ENCODE measurements at places on chromosomes 3 and 15. TPM values are rescaled to one million over a fixed set of nuclear protein-coding genes. Genes with fewer than 3 reads are reported as not detected.

DNA sequence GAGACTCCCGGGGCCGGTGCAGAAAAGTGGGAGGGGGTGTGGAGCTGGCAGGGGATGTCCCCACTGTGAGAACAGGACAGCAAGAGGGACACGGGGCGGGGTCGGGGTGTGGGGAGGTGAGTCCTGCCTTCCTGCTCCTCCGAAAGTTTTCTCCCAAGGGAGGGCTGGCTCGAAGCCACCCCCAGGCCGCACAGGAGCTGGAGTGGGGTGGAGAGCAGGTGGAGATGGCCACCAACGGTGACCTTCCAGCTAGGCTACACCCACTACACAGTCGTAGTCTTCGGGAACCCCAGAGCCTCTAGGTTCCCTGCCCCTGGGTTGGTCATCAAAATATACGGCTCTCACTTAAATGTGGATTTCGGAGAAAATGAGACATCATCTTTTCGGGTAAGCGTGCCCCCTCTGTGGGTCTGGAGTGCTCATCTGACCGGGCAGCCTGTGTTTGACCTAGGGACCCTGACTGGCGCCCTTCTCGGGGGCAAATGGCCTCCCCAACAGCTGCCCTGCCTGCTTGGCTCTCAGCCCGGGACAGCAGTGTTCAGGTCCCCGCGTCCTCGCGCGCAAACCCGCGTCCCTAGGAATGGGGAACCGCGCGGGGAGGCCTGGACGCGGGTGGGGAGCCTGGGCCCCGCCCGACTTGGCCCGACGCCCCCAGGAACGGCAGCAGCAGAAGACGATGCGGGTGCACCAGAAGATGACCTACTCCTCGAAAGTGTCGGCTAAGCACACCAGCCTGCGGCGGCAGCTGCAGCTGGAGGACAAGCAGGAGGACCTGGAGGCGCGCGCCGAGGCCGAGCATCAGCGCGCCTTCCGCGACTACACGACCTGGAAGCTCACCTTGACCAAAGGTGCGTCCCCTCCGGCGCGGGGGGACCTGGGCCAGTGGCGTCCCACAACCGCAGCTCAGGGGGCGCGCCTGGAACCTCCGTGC lies 21.2 kb downstream of the CFAP100 start:
- peaks cover 32% of the 10 kb centered on the region for H3K27me3 ChIP-seq
- H3K27ac ChIP-seq, result no peak overlapping the region
- peaks cover 2% of the 10 kb centered on the region for H3K4me1 ChIP-seq
- no peak overlapping the region for H3K4me3 ChIP-seq

Gene CTNNB1
- 177 TPM for total RNA-seq

Gene ZDHHC19
- not detected for total RNA-seq

Gene PCOLCE2
- not detected for total RNA-seq

Gene ACKR4
- total RNA-seq, result 0.32 TPM

Gene VEPH1
- 3.9 TPM for total RNA-seq

- H3K27ac ChIP-seq, result no peak overlapping the region
- no peak overlapping the region for H3K4me3 ChIP-seq
- H3K27me3 ChIP-seq, result no peaks in the 10 kb centered on the region
These were observed 289.6 kb upstream of the LRRN1 start for GRCh38 chr3:3509665-3510064.

GRCh38 chr3:18734309-18734708 lies 309.2 kb upstream of the SATB1 start:
- no peak for DNase-seq
- no peak overlapping the region for H3K4me3 ChIP-seq
- peaks cover 22% of the 10 kb centered on the region for H3K4me1 ChIP-seq
- H3K27me3 ChIP-seq, result no peaks in the 10 kb centered on the region

DNA sequence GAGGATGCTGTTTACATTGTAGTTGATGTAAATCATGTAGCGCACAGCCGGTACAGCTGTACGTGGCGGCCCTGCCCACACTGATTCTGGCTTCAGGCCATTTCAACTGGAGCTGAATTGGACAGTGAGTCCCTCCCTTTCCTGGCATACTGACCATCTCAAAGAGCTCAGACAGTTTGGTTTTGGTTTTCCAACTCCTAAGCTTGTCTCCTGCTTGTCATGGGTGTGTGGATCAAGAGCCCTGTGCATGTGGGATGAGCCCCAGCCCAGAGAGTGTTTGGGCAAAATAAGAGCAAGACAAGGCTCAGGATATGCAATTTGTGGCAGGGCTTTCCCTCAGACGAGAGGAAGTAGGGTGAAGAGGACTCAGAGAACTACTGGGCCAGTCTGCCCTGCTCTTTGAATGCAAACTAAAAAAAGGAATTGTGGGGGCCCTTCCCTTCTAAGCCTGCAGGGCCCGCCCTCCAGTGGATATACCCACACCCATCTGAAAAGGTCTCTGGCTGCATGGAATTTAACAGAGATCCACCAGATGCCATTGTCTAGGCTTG lies 13.3 kb downstream of the ITGA11 start:
- H3K27me3 ChIP-seq, result peaks cover 29% of the 10 kb centered on the region
- DNase-seq, result no peak
- no peak overlapping the region for H3K4me3 ChIP-seq
- H3K27ac ChIP-seq, result no peak overlapping the region

DNA sequence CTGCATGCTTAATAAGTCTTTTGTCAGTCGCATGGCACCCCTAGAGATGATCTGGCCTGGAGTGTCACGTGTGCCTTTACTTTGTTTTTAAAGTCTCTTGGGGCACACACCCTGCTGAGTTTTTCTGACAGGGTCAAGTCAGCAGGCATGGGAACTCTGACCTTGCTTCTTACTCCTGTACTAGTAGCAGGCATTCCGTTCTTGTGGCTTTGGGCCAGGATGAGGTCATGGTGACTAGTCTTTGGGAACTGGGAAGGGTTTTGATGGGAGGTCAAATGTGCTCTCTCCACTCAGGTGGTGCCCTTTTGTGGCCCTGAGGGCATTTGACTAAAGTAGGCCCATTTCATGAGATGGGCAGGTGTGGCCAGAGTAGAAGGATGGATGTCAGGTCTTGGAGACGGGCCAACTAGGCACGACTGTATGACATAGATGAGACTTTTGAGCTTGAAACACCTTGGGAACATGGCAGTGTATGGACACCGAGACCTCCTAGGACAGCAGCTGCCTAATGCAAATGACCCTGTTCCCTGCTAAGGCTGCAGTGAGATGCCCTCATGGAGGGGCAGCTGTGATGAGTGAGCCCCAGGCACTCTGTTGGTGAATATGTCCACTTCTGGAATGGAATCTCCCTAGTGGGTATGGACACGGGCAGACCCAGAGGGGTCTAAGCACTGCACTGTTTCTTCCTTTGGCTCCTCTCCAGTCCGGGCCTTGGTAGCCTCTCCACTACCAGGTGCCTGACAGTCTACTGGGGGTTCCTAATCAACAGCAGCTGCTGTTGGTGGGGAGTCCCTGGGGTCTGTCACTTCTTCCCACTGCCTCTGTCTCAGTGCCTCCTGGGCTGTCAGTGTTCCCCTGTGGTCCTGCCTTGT lies 16.4 kb downstream of the SRPRB start:
- H3K4me3 ChIP-seq, result peak overlapping the region; percentile 56
- H3K36me3 ChIP-seq, result peaks cover 5% of the 10 kb centered on the region
- H3K4me1 ChIP-seq, result peaks cover 6% of the 10 kb centered on the region
- no peaks in the 10 kb centered on the region for H3K27me3 ChIP-seq

- peaks cover 4% of the 10 kb centered on the region for H3K4me1 ChIP-seq
- no peaks in the 10 kb centered on the region for H3K27me3 ChIP-seq
- no peak for DNase-seq
These were observed 5.0 kb upstream of the KPNA1 start for GRCh38 chr3:122519693-122520092.

- DNase-seq, result no peak
- H3K36me3 ChIP-seq, result peaks cover 4% of the 10 kb centered on the region
- peaks cover 7% of the 10 kb centered on the region for H3K4me1 ChIP-seq
- H3K27me3 ChIP-seq, result no peaks in the 10 kb centered on the region
These were observed 26.5 kb downstream of the PHLDB2 start for GRCh38 chr3:111885578-111885977.

DNA sequence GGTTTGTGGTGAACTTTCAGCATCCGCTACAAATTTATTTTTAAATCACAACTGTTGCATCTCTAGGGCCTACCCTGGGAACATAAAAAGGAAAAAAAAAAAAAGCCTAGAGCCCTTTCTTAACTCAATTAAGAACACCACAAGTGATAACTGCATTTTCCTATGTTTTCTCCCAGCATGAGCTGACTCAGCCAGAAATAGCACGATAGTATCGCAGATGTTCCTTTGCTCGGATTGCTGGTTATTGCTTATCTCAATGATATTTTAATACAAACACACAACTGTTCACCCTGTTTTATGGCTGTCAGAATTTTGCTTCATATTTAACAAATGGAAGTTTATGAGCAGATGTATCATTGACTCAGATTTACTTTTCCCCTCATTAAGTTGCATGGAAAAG lies 251.8 kb upstream of the SUCLG2 start:
- H3K36me3 ChIP-seq, result no peaks in the 10 kb centered on the region
- no peaks in the 10 kb centered on the region for H3K27me3 ChIP-seq
- H3K4me1 ChIP-seq, result peaks cover 4% of the 10 kb centered on the region
- no peak overlapping the region for H3K27ac ChIP-seq

DNA sequence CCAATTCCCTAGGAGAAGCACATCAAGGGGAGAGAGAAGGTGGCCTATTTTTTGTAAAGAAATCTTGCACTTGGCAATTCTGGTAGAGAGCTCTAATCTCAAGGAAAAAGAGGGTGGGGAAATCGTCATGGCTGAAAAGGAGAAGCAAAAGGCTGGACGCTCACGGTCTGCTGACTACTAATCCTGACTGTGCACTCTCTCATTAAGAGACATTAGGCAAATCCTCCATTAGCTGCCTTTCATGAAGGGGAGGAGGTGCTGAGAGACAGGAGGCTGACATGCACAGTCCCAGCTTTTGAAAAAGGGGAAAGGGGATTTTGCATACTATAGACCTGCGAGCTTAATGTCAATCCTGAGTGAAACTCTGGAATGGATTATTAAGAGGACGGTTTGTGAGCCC lies 170.0 kb downstream of the NR2F2 start:
- no peak overlapping the region for H3K4me3 ChIP-seq
- no peaks in the 10 kb centered on the region for H3K36me3 ChIP-seq
- no peaks in the 10 kb centered on the region for H3K27me3 ChIP-seq
- H3K27ac ChIP-seq, result no peak overlapping the region
- no peak for DNase-seq

GRCh38 chr3:108822123-108822897 lies at the start of gene TRAT1:
TRAT1 (plus strand) TSS chr3:108822786; CDS start chr3:108822928, 142 bp downstream.
- peak within 1 kb of the TSS; percentile 94 for H3K4me3 ChIP-seq
- H3K27ac ChIP-seq, result peak within 1 kb of the TSS; percentile 99

GRCh38 chr15:89972085-89972484 lies 29.0 kb upstream of the ZNF710 start:
- no peaks in the 10 kb centered on the region for H3K36me3 ChIP-seq
- H3K4me1 ChIP-seq, result peaks cover 4% of the 10 kb centered on the region
- no peak for DNase-seq
- no peak overlapping the region for H3K4me3 ChIP-seq

GRCh38 chr15:98881526-98882520 lies 125.8 kb downstream of the PGPEP1L start:
- DNase-seq, result no peak
- no peaks in the 10 kb centered on the region for H3K36me3 ChIP-seq
- no peak overlapping the region for H3K4me3 ChIP-seq
- peaks cover 17% of the 10 kb centered on the region for H3K4me1 ChIP-seq

Gene PPM1L
- total RNA-seq, result 3.5 TPM

- DNase-seq, result no peak
- H3K4me1 ChIP-seq, result peaks cover 3% of the 10 kb centered on the region
These were observed 29.1 kb downstream of the MKRN2 start for GRCh38 chr3:12585970-12586369.

DNA sequence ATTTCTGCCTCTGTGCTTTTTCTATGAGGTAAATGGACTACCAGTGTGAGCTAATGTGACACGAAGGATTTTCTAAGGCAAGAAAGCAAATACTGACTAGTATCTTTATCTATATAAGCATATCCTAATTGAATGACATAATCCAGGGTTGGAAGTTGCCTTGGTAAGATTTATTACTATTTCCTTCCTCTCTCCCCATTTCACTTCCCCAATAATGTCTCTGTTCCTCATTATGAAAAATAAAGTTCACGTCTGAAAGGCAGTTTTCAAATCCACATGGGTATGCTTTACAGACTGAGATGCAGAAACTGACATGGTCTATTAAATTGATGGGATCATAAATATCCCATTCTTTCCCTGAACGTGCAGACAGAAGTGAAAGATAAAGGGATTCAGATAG lies 86.0 kb downstream of the DTWD1 start:
- no peaks in the 10 kb centered on the region for H3K27me3 ChIP-seq
- no peaks in the 10 kb centered on the region for H3K4me1 ChIP-seq
- H3K4me3 ChIP-seq, result no peak overlapping the region
- no peak overlapping the region for H3K27ac ChIP-seq

DNA sequence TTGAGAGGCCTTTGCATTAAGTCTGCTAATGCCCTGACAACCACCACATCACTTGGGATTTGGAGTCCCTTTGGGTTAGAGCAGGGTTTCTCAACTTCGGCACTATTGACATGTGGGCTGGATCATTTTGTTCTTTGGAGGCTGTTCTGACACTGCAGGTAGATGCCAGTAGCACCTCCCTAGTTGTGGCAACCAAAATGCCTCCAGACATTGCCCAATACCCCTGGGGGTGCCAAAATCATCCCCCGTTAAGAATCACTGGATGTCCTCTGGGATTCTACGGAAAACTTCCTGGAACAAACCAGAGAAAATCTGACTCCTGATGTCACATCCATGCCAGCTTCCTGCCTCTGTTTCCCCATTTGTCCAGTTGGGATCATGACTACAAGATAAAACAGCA lies 37.2 kb upstream of the BLM start:
- no peaks in the 10 kb centered on the region for H3K36me3 ChIP-seq
- DNase-seq, result no peak
- no peak overlapping the region for H3K4me3 ChIP-seq
- no peak overlapping the region for H3K27ac ChIP-seq
- H3K27me3 ChIP-seq, result peaks cover 8% of the 10 kb centered on the region

- no peaks in the 10 kb centered on the region for H3K36me3 ChIP-seq
- H3K4me3 ChIP-seq, result peak overlapping the region; percentile 25
- H3K27me3 ChIP-seq, result peaks cover 86% of the 10 kb centered on the region
- peaks cover 32% of the 10 kb centered on the region for H3K4me1 ChIP-seq
These were observed 2.7 kb downstream of the EOMES start for GRCh38 chr3:27719314-27720003.

- peaks cover 2% of the 10 kb centered on the region for H3K36me3 ChIP-seq
- DNase-seq, result no peak
- peaks cover 2% of the 10 kb centered on the region for H3K4me1 ChIP-seq
- H3K27me3 ChIP-seq, result peaks cover 47% of the 10 kb centered on the region
These were observed 37.4 kb downstream of the SYN2 start for GRCh38 chr3:12041446-12042041.

Gene VWA5B2
- not detected for total RNA-seq

Gene UACA
- 1.7 TPM for total RNA-seq

Gene THPO
- total RNA-seq, result not detected

- DNase-seq, result no peak
- no peak overlapping the region for H3K4me3 ChIP-seq
- H3K27me3 ChIP-seq, result peaks cover 63% of the 10 kb centered on the region
- H3K36me3 ChIP-seq, result peaks cover 2% of the 10 kb centered on the region
- H3K27ac ChIP-seq, result no peak overlapping the region
These were observed 40.4 kb downstream of the CCDC33 start for GRCh38 chr15:74276560-74276959.
